ENCODE measurements at places on chromosomes 5 and 9.

GRCh38 chr5:41735213-41735612, 135.0 kb downstream of the OXCT1 start:
- DNase-seq = no peak

GRCh38 chr5:57932761-57933160, 450.1 kb upstream of the ACTBL2 start:
- no peak for DNase-seq

DNA sequence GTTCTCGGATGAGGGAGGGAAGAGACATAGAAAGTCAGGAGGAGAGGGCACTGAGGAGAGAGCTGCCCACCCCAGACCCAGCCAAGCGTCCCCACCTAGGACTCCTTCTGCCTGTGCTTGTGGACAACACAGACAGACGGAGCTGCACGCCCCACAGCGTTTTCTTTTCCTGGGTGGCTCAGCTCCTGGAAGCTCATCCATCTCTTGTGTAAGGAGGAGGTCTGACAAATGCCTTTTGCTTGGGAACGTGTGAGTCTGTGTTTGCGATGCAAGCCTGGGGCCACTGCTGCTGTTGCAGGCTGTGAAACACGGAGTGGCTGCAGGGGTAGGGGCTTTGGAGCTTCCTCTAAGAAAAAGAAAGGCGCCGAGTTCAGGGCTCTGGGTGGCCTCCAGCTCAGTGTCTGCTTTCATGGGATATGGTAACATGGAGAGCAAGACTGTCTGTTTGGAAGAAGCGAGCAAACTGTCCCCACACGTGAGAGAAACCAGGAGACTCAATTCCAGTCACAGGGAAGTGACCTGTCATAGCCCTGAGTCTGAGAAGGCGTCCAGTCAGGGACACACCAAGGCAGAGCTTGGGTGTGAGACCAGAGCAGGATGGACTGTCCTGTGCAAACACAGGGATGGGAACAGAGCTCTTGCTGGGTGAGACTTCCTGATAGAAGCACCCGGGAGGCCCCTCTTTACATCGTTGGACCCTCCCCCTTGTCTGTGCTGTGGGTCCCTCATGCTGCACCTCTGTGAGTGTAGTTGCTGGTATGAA, 42.7 kb downstream of the GADD45G start:
- no peak for DNase-seq

DNA sequence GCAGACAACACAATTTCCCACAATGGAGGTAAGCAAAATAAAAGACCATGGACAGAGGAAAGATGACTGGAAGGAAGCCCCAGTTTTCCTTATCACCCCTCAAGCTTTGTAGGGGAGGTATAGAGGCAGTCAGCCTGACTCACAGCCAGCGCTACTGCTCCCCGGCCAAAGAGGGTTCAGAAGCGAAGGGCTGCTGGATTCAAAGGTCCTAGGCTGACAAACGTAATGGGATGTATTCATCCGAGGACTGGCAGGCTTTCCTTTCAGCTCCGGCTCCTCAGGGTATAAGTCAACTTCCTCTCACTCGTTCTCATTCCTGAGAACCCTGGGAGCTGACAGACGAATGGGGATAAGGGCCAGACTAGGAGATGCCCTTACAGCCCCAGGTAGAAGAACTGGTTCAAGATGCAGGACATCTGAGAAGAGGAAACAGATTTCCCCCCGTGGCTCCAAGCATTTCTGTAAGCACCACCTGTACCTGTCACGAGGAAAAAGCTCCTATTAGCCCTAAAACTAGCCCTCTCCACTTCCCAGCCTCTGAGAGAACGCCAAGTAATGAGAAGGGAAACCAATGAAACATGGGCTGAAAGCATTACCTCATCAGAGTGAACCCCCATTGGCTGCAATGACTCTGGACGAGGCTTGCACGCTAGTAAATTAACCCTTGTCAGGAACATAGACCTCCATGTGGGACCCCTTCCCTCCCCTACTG, 22.1 kb upstream of the FAM13B start:
- DNase-seq = no peak

DNA sequence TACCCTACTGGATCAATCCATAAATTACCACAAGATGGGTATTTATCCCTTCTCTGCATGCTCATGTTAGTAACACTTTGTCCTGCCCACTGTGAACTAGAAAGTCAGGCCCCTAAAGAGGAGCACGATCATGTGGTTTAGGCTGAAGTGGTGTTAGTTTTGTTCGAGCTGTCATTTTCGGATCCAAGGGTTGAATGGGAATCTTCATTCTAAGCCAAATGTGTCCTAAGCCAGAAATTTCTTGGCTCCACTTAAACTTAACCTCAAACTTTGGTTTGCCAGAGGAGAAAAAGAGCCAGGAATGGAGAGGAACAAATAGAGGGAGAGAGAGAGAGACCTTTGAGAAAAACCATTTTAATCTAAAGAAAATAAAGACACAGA, 837.7 kb upstream of the ZNF608 start:
- DNase-seq = no peak

- peak; percentile 37 for DNase-seq
These were observed 17.8 kb upstream of the SLC6A19 start for GRCh38 chr5:1183424-1184162.

GRCh38 chr5:180133551-180133950, 62.0 kb upstream of the RNF130 start:
- no peak for DNase-seq

DNA sequence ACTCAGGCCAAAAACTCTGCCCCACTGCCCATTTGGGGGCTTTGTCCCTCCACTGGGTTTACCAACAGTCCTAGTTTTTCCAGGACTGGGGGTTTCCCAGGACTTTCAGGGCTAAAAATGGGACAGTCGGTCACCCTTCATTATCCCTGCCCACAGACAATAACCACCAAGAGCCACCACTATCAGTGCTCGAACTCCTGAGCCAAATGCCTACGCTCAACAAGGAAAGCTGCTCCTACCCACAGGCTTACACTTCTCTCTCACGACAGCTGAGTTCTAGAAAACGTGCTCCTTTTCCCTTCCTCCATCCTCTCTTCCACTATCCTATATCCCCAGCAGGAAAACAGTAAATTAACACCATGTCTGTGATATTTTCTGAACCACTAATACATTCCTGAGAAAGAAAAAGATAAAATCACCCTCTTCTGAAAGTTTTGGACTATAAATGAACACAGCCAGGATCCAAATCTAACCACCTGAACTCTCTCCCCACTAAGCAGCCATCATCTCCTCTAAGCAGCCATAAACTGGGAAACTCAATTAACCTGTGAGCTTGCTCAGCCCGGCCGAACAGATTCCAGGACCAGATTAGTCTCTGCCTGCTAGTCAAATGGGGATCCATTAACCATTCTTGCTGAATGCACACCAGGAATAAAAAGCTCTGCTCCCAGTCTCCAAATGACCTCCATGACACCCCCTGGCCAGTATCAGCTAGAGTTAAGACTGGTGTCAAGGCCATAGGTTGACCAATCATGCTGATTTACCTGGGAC, 41.8 kb downstream of the KLHL3 start:
- DNase-seq = no peak

DNA sequence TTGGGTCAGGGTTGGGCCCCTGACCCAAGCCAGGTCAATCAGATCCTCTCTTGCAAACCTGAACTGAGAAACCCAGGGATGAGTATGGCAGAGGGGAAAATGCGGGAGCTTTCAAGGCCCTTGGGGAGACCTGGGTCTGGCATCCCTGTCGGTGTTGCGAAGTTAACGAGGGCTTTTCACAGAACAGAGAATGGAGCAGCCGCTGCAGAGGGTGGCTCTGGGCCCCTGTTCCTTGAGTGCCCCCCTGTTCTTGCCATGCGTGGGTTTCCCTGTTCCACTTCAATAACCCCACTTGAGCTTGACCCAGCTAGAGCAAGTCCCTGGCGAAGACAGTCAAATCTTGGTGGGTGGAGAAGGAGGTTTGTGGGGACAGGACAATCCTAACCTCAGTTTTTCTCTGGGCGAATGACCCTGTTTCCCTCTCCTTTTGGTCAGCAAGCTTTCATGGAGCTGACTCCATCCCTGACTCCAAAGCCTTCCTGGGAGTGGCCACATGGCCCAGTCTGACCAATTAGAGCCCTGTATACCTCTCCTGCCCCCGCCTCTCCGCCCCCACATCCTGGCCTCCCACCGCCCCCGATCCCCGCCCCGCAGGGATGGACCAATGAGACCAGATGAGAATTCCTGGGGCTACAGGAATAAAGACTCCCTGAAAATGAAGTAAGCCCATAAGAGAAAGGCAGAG, 2.9 kb upstream of the VDAC1 start:
- DNase-seq = no peak

GRCh38 chr5:127934791-127935256, 148.7 kb upstream of the SLC12A2 start:
- DNase-seq = no peak

DNA sequence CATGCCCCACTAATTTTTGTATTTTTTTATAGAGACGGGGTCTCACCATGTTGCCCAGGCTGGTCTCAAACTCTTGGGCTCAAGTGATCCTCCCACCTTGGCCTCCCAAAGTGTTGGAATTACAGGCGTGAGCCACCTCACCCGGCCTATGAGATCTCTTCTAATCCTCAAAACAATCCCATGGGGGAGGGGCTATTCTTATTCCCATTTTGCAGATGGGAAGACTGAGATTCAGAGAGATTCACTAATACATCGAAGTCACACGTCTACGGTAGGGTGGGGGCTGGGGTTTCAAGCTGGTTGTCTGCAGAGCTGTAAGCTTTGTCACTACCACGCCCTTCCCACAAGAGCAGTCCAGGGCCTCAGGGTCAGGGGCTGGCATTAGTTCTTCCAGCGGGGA, 14.0 kb upstream of the NTNG2 start:
- DNase-seq = no peak

- no peak for DNase-seq
These were observed 686.5 kb upstream of the ACO1 start for GRCh38 chr9:31697956-31698355.

DNA sequence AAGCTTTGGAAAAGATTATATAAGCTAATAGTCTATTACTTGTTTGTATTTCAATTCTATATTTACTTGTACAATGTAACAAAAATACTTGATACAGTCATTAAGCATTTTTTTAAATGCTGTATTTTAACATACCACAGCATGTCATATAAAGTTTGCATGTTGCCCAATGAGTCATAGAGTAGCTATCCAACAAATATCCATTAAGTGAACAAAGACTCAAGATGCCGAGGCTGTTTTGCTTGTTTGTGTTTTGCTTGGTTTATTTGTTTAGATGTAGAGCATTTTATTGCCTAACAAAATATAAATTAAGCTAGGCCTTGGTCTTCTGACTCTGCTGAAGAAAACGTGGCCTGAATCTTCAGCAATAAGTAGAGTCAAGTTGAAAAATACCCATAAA, 1584.3 kb upstream of the NUDT12 start:
- DNase-seq = no peak

GRCh38 chr5:83856881-83857280, 136.2 kb upstream of the HAPLN1 start:
- no peak for DNase-seq

- no peak for DNase-seq
These were observed 302.4 kb upstream of the PANK3 start for GRCh38 chr5:168881427-168882149.

- no peak for DNase-seq
These were observed 579.2 kb upstream of the COX7C start for GRCh38 chr5:86038566-86038965.

DNA sequence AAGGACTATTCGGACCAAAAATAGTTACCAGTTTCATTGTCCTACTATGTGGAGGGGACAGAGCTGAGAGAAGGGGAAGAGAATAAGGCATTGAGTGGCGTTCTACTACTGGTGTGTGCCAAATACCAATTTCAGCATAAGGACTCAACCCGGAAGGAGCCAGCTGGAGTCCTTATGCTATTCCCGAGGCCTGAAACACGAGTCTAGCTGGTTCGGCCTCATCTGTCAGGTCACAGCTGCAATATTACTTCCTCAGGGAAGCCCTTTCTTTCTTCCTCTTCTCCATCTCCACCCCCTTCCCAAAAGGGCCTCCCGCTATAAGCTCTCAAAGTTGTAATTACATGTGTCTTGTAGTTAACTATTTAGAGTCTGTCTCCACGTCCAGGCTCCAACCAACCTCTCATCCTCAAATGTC, 20.5 kb upstream of the FER start:
- DNase-seq = peak; percentile 53

GRCh38 chr9:37141015-37141414, 20.6 kb downstream of the ZCCHC7 start:
- DNase-seq = no peak

- no peak for DNase-seq
These were observed 194.8 kb downstream of the SYK start for GRCh38 chr9:90996154-90997065.

DNA sequence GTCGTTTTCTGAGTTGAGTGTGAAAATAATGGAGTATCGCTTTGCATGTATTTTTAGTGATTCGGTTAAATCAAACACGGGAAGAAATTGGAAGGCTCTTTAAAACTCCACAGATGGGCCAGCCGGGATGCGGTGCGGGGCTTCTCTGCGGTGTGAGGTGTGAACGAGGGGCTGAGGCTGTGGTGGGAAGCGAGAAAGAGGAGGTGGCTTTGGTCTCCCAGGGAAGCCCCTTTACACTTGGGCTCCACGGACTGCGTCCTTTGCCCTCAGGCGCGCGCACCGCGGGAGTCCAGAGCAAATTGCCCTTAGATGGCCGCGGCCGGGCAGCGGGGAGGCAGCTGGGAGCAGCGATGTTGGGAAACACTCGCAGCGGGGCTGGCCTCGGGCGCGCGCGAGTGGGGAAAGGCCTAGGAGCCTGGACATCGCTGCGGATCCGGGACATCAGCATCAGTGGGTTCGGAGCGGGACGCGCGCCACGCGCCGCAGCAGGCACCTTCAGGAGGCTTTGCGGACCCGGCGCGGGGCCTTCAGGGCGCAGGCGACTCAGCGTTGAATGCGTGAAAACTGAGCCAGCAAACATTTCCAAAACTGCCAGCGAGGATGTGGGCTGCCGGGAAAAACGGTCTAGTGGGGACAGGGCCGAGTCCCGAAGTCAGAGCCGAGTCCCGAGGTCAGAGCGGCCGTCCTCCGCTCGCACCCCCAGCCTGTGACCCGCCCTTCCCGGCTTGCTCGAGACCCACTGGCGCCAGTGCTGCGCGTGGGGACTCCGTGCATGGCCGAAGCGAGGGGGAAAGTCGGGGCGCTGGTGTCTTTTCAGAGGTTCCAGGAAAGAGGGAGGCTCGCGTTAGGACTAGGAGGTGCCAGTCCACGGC, 6.5 kb downstream of the IRX1 start:
- no peak for DNase-seq

DNA sequence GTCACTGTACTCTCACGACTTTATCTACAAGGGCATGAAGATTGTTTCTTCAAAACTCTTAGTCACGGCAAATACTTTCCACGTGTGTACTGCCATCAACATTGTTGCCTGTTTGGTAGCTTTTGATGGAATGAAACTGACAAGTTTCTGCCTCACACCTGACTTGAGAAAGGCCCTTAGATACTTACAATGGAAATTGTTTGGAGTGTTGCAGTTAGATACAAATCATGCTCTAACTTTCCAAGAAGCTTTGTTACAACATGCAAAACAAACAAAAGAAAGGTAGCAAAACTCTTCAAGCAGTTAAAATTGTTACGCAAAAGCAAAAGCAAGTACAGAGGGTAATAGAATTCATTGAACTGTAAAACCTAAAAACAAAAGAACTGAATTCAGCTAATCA, 91.1 kb upstream of the TLE4 start:
- no peak for DNase-seq

GRCh38 chr5:148788636-148789035, 37.8 kb upstream of the ADRB2 start:
- no peak for DNase-seq

Data from left colon (tissue), 2 donors.